ENCODE measurements at places on chromosomes 5 and 9.
A peak's percentile ranks its signal among the peaks of the same experiment; 100 is the strongest.

GRCh38 chr5:80243567-80243966 is 12.3 kb downstream of the SERINC5 start:
- no peak for DNase-seq

GRCh38 chr9:15392363-15392762 is 30.3 kb upstream of the SNAPC3 start:
- no peak for DNase-seq

DNA sequence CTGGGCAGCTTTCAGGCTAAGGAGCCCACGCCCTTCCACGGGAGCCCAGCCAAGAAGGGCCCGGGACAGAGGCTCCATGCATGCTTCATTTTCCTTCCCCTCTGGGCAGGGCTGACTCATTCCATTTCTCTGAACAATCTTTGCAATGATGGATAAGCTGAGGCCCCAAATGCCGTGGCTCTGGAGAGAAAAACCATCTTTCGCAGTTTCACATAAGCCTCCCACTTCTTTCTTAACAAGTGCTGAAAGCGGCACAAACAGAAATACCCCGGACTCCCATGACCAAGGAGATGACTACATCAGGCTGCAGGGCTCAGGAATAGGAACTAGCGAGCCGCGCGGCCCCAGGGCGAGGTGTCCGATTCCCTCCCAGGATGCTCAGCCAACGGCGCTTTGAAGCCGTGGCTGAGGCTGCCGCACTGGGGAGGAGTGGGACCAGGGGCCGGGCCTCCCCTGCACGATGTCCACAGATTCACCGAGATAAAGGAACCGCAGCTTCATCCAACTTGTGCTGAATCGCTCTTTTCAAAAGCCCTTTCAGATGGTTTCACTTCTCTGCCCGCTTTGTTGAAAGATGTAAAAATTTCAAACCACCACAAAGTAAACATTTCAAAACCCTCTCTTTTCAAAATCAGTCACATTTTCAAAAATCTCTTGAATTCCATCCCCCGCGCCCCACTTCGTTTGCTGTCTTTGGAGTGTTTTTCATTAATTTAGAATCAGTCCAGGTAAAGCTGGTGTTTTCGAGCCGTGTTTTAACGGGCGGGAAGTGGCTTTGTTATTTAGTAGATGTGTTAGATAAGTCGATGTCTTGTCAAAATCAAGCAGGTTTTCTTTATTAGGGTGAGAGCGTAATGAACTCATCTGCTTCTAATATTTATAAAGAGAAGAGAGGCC is 96.5 kb upstream of the LMX1B start:
- no peak for DNase-seq

DNA sequence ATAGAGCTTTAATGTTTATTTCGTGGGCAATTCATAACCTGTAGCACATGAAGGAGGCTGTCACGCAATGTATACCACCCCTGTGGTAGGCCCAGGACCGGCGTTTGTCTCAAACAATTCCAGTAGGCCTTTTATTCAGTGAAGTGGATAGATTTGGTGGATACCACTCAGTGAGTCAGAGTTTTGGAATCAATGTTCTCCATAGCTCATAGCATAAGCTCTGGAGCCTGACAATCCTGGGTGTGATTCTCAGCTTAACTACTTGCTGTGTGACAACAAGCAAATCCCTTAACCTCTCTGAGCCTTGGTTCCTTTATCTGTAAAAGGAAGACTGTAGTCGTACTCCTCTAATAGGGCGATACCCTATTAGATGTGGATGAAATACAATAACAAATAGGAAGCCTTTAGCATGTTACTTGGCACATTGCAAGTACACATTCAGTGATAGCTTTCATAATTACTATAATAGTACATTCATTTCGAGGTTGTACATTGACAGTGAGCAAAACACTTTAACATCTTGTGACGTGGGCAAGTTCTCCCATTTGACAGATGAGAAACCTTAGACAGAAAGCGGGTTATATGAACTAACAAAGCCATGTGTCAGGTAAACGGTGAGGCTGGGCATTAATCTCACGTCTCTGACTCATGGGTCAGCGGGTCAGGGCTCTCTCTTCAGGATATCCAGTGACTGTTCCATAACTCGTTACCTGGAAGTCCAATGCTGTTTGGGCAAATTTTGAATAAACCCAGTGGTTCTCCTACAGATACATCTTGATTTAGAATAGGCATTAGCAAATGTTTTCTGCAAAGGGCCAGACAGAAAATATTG is 130.8 kb downstream of the C9orf152 start:
- no peak for DNase-seq

- peak; percentile 39 for DNase-seq
These were observed 147.5 kb upstream of the FGF10 start for GRCh38 chr5:44536650-44537260.
